ENCODE measurements at places on chromosomes 1 and 21. TPM values are rescaled to one million over a fixed set of nuclear protein-coding genes. Genes with fewer than 3 reads are reported as not detected.

MED8 gene
- 35.4 TPM for total RNA-seq

CTH gene
- total RNA-seq, result 5.0 TPM

NHLH1 gene
- total RNA-seq, result 0.15 TPM

MYOCOS gene
- 0.18 TPM for total RNA-seq

ZFP69 gene
- total RNA-seq, result 3.6 TPM

FABP3 gene
- 24.5 TPM for total RNA-seq

ITLN2 gene
- 30.7 TPM for total RNA-seq

OLIG2 gene
- not detected for total RNA-seq

All from lower lobe of right lung (tissue), 2 donors.